CD4-positive, alpha-beta T cell treated with Interleukin-1 beta for 1 hour (primary cell): ENCODE measurements at places on chromosomes 2 and 18.

DNA sequence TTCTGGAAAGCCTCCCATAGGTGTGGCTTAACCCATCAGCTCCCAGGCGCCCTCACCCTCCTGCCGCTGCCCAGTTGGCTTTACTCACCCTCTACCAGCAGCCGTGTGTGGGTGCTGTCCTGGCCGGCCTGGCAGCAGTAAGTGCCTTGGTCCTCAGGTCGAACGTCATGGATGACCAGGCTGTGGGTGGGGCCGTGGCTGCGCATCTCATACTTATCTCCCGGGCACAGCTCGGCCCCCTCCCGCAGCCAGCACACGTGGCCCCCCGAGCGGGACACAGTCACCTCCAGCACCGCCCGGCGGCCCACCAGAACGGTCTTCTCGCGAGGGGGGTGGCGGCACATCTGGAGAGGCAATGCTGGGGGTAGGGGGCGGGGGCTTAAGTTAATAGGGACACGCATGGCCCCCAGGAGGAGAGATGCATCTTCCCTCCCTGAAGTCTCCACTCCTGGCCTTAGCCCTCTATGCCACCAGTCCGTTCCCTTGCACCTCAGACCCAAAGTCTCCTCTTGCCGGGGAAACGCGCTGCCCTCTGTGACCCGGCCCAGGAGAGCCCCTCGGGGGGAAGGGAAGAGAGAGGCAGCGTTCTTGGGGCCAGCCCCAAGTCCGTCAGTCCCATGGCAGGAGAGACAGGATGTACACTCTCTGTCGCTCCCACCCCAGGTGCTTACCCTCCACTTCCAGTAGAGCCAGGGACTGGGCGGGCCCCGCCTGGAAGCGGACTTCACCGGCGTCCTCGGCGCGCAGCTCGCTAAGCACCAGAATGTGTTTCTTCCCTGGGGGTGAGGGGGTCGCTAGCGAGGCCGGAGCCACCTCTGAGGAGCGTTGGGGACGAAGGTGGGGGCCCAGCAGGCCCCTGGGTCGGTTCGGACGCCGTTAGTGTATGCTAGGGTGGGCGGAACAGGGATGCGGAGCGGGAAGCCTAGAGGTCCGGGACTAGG lies 7.9 kb downstream of the TMEM198 start:
- DNase-seq: no peak

DNA sequence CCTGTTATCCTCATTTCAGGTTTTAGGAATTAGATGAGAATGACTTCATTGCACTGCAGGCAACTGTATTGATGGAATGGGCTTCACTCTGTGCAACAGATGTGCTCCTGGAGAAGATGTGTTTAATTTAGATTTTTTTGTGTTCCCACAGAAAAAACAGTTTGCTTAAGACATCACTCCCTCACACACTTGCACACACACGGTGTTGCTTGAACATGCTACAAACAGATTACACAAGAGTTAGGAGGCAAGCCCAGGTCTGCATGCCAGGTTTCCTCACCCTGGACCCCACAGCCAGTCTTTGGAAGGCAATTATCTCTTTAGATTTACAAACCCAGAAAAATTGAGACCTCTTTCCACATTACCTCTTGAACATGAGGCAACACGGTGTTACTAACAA lies 93.7 kb upstream of the KLHL29 start:
- DNase-seq: no peak

DNA sequence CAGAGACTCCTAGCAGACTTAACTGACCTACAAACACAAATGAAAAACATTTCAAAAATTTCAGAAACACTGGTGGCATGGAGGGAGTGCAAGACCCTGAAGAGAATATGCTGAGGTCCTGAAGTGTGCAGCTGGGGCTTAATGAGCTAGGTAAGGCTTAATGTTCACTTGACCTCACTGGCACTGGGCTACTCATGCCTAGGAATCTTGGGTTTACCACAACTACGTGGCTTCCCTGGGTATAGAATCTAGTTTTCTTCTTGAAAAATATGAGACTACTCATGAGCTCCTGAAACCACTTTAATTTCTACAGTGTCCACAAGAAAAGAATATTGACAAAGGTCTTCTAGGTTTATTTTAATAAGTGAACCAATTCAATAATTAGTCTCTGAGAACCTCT lies 139.8 kb downstream of the HNMT start:
- DNase-seq: no peak

DNA sequence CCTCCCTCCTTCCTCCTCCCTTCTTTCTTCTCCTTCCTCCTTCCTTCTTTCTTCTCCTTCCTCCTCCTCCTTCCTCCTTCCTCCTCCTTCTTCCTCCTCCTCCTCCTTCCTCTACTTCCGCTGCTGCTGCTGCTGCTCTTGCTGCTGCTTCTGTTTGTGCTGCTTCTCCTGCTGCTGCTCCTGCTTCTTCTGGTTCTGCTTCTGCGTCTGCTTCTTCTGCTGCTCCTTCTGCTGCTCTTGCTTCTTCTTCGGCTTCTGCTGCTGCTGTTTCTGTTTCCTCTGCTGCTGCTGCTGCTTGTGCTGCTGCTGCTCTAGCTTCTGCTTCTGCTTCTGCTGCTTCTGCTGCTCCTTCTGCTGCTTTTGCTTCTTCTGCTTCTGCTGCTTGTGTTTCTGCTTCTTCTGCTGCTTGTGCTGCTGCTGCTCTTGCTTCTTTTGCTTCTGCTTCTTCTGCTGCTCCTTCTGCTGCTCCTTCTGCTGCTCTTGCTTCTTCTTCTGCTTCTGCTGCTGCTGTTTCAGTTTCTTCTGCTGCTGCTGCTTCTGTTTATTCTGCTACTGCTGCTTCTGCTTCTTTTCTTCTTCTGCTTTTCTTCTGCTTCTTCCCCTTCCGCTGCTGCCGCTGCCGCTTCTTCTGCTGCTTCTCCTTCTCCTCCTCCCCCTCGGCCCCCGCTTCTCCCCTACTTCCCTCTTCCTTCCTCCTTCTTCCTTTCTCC lies 8.6 kb downstream of the SNRNP27 start:
- DNase-seq: no peak

DNA sequence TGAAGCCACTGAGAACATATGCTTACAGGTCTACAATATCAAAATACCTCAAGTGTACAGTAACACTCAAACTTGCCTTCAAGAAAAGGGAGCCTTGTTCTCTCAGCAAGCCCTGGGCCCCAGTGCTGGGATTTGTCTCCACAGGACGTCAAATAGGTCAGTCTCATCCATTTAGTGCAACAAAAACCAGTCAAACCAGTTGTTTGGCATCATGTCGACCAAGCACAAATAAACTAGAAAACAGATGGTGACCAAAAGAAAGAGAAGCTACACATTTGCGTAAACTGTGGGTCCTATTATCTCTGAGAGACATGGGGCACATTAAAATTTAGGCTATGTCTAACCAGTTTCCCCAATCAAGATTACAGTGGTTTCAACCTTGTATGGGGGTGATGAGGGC lies 182.6 kb upstream of the PKDCC start:
- no peak for DNase-seq

GRCh38 chr2:221289389-221289788 lies 282.7 kb downstream of the EPHA4 start:
- no peak for DNase-seq

GRCh38 chr18:610214-610928 lies 13.6 kb downstream of the CLUL1 start:
- no peak for DNase-seq

DNA sequence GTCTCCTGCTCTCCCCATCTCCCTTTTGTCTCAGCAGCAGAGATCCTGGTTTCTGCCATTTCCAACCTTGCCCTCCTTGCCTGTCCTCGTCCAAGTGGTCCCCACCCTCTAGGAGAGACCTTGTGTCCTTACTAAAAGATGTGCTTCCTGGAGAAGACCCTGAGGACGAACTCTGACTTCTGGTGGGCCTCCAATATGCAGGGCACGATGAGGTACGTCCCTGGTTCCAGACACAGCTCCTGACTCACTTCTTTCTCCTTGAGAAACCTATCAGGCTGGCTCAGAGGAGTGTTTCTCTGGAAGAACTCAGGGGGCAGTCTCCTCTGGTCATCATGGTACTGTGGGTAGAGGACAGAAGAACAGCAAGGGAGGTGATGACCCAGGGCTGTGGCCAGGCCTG lies 28.2 kb downstream of the CAPN14 start:
- no peak for DNase-seq

DNA sequence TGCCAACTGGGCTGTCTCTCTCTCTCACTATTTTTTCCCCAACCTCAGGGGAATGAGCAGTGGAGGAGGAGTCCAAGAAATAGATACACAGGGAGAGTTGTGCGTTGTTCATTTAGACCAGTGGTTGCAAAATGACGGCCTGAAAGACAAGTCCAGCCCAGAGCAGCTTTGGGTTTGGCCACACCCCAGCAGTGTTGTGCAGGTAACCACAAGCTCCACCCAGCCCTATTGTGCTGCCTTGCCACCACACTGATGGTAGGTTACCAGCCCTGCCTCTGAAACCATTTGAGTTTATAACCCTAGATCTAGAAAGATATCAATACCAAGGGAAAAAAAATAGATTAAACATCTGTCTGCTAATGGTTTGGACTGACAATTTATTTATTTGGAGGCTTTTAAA lies 144.3 kb downstream of the CMPK2 start:
- no peak for DNase-seq

GRCh38 chr2:207253666-207254345 lies 88.1 kb upstream of the KLF7 start:
- DNase-seq: no peak

GRCh38 chr18:48007955-48008701 lies 77.7 kb upstream of the SMAD2 start:
- DNase-seq: peak; percentile 34
